ENCODE measurements at places on chromosomes 7 and 10.

GRCh38 chr10:127968659-127969058 is 61.8 kb downstream of the PTPRE start:
- DNase-seq: no peak

GRCh38 chr7:158109364-158110033 is 478.1 kb downstream of the PTPRN2 start:
- no peak for DNase-seq

DNA sequence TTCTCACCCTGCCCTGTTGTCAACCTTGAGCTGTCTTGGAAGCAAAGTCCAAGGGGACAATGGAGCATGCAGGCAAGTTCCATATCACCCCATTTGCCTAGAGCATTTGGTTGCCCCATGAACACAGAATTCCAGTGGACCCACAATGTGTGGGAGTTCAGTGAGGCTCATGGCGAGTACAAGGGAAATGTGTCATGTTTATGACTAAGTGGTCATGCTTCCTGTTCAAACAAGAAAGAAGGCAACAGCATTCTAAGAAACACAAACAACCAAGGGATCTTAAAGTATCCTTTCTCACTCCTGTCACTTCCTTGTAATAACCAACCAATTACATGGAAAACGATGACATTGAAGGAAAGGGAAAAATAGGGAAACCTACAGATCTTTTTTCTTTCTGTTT is 513.0 kb downstream of the INHBA start:
- DNase-seq: peak; percentile 66

DNA sequence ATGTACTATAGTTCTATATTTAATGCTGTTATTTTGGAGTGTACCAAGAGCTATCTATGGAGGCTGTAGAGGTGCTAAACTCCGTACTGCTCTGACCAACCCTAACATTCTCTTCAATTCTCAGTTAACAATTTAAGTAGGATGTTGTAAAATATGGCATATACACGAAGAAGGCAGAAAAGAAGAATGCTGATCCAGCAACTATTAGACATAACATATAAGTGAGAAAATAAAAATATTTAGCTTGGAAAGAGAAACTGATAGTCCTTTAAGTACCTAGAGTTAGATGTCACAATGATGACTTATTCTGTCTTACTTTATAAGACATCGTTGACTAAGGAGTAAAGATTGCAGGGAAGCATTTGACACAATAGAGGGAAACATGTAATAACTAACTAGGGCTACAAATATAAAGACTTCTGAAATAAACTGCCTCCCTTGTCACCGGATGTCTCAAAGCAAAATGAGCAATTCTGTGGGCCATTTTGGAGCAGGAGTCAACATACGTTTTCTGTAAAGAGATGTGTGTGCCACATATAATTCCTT is 159.5 kb downstream of the CPEB3 start:
- DNase-seq: no peak

DNA sequence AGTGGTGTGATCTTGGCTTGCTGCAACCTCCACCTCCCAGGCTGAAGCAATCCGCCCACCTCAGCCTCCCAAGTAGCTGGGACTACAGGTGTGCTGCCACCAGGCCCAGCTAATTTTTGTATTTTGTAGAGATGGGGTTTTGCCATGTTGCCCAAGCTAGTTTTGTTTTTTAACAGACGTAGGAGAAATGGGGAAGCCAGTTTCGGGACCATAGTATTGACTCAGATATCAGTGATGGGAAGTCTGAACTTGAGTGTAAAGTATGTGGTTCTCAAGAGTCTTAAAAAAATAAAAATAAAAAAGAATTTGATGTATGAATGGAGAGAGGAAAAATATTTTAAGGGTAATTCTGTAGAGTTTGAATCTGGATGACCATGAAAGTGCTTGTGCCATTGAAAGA is 34.2 kb downstream of the SP4 start:
- no peak for DNase-seq

All from GM04504 (cell line).